AG09319 (cell line): ENCODE measurements at places on chromosomes 3 and 15.
A peak's percentile ranks its signal among the peaks of the same experiment; 100 is the strongest.

DNA sequence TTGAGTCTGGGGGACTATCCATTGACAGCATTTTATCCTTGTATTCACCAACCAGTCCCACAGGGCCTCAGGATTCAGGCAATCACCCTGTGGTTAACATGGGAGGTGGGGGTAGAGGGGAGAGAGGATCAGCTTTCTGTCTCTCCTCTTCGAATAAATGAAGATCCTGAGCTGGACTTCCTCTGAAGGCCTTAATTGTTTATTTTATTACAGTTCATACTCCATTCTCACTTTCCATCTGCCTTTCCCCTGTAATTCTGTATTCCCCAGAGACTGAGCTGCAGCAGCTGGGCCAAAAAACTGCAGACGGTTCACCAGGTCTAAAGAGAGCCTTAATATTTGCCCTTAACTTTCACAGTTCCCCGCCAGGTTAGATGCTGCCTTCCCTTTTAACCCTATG, 11.9 kb downstream of the TAGLN3 start:
- no peak for DNase-seq

DNA sequence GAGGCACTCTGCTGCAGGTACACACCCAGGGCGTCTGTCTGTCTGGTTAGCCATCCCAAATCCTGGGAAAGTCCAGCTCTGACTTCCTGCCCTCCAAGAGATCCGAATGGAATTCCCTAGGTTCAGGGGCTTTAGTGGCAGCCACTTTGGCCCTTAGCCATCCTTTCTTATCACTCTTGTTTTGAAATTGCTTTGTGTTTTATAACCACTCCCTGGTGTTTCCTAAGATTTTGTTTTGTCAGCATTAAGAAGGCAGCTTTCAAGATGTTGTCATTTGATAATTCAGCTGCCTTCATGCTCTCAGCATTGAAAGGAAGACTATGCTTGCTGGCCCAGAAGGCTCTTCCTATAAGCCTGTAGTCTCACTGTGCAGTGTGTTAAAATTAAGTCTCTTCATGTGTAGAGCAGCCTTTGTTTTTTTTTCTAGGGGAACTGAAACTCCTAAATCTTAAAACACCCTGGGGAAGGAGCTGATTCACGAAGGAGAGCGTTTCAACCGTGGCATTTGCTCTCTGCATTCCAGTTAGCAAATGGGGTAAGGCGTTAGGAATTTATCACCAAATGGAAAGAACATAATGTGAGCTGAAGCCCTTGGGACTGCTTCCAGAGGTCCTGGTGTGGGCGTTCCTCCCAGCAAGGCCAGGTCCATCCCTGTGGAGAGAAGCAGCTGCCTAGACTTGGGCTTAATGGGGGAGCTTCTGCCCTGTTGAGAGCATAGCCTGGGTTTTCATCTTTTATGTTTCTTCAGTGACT, 14.2 kb upstream of the CLEC3B start:
- DNase-seq, result peak; percentile 69

DNA sequence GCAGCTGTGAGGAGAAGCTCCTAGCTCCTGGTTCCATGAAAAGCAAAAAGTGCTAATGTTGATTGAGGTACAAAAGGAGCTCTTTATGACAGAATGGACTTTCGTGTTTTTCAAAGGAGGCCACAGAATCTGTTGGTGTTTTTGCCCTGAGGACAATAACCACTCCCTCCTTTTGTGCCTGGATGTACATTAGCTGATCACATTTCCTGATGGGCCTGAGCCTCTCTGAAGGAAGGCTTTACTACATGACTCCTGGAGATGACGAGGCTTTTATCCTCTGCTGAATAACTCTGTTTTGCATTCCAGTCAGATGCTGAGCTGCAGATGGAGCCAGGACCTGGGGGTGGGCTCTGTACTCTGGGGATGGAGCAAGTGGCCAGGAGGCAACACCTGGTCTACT, 301.9 kb downstream of the CACNA2D3 start:
- DNase-seq, result no peak

DNA sequence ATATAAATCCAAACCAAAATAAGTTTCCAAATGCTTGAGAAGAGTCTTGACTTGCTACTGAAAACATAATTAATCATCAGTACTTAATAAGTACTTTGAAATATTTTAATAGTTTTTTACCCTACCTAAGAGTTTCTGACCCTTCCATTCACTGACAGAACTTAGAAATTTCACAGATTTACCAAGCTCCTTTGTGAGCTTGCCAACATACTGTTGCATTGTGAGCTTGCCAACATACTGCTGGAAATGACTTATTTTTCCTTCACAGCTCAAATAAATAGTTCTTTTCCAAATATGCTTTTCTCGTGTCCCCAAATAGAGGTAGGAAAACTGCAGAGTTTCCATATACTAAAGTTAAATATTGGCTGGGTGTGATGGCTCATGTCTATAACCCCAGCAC, 9.6 kb upstream of the AADAC start:
- DNase-seq, result no peak

DNA sequence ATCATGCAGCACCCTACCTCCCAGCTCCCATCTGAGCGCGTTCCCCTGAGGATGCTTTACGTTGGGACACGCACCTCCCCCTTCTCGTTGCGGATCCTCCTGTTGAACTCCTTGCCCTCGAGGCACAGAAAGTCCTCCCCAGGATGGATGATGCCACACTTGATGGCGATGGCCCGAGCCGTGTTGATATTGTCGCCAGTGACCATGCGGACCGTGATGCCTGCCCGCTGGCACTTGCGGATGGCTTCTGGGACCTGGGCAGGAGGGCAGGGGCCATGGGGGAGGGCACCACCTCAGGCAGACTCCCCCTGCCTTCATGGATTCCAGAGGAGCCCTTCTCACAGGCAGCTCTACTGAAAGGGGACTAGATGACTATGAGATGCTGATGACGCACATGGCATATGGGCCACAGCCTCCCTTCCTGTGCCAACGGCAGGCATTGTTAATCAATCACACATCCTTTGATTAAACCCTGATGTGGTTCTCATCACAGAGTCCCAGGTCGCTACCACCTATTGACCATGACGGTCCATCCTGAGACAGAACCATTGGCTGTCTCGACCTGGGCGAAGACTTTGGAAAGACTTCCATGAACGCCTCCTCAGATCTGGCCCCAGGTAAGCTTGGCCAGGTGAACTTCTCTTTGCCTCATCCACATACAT, 29.5 kb upstream of the SEC13 start:
- DNase-seq, result no peak

GRCh38 chr3:188947401-188948280, 224.1 kb upstream of the TPRG1 start:
- DNase-seq, result peak; percentile 69

DNA sequence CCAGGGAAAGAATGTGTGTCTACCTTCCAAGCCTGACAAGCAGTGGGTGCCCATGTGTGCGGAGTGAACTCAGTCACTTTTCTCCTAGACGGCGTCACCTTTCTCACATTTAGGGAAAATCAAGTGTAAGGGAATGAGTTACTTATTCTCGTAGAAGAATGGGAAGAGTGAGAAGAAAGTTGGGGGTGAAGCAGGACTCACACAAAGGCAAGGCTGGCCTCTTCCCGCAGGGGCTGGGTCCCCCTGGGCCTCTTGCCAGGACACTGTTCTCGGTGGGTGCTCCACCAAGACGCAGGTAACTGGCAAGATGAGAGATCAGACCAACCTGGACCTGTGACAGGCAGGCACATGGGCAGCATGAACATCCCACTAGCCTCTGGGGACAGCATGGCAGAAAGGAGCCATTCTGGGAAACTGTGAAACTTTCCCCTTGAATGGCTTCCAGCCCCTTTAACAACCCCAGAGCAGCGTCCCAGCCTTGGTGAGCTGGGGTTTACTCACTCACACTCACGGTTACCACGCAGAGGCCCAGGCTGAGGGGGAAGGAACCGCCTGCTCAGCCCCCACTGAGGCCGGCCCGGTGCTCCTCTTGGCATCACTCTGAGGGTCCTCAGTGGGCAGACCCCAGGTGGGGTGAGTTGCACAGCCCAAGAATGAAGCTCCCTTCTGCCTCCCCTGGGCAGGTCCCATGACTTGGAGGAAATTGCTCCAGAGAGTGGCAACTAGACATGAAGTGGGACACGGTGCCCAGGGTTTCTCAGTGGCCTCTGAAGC, 15.0 kb upstream of the SRP14 start:
- DNase-seq, result no peak

DNA sequence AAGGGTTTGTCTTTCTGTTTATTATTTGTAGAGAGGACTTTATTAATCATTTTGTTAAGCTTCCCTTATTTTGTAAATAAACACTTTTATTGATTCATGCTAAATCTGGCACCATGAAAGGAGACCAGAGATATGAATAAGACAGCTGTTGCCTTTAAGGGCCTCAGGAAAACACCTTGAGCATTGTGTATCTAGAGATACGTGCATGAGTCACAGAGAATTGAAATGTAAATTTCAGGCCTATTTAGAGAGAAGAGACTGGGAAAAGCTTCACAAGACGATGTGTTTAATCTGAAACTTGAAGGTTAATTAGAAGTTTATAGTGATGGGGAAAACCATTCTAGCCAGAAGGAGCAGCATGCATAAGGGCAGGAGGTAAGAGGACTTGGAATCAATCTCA, 28.6 kb upstream of the UTS2B start:
- no peak for DNase-seq

- no peak for DNase-seq
Observed at GRCh38 chr3:63779227-63779626, 39.9 kb upstream of the C3orf49 start.

GRCh38 chr3:14283813-14284438, 105.3 kb downstream of the LSM3 start:
- DNase-seq, result no peak

- no peak for DNase-seq
Observed at GRCh38 chr3:160941885-160942494, 163.2 kb downstream of the B3GALNT1 start.

GRCh38 chr3:149366031-149366430, 11.4 kb downstream of the TM4SF1 start:
- no peak for DNase-seq

DNA sequence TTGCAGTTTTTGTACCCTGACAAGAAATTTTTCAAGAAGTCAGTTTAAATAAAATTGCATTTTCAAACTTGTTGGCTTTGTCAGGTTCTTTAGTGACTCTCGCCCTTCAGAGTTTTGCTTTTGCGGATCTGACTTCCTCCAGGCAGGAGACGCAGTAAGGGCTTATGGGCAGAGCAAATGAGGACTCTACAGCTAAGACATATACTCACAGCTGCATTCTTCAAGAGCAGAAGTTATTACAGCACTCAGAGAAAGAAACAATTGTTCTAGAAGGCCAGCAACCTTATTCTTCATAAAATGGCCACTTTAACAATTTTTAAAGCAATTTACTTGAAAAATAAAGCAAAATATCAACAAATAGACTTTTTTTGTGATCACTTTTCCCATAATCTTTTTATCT, 438.8 kb upstream of the THRB start:
- no peak for DNase-seq
